ENCODE measurements at places on chromosomes 16 and 17. TPM values are rescaled to one million over a fixed set of nuclear protein-coding genes. Genes with fewer than 3 reads are reported as not detected.

DNA sequence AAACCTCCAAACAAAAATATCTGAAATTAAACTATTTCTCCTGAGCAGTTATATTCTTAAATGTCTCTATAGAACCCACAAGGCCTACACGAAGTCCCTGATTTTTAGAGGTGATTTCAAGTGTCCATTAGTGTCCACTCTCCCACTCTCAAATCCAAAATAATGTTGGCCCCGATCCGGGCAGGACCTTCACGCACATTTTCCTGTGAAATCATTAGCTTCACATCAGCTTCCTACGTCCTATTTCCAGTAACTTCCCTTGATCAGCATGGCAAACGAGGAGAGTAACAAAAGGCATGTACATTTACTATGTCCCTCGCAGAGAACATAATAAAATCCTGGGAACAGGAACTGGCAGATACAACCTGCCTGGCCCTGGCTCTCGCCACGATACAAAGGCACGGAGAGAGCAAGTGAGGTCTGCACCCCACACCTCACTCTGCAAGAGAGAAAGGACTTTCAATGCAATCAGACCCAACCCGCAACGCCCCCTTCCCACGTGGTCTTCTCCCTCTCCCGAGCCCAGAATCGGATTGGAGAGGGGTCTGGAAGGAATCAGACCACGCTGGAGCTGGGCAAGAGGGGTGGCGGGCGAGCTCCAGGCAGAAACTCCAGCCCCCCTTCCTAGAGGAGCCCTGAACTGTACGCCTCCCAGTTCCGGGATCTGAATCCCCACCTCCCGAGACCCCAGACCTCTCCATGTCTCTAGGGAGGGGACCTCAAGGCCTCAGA, 17.5 kb upstream of the C17orf78 start:
- DNase-seq = peak; percentile 47

DNA sequence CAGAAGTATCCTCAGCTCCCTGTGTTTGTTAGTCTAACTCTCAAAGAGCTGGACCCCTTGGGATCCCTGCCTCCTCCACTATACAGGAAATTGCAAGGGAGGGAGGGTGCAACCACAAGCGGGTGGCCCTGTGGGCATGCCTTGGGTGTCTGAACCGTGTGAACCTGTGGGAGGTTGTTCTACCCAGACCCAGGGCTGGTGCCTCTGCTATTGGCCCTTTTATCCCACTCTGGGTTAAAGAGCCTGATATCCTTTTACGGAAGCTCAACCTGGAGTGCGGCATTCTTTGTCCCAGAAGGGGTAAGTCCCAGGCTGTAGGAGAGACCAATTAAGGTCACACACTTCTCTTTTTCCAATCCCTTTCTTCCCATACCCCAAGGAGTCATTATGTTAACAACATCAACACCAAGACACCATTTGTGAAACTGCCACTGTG, 53.4 kb downstream of the ARSG start:
- peak; percentile 72 for DNase-seq

- DNase-seq = no peak
Observed at GRCh38 chr16:65658787-65659220, 536.9 kb upstream of the CDH11 start.

DNA sequence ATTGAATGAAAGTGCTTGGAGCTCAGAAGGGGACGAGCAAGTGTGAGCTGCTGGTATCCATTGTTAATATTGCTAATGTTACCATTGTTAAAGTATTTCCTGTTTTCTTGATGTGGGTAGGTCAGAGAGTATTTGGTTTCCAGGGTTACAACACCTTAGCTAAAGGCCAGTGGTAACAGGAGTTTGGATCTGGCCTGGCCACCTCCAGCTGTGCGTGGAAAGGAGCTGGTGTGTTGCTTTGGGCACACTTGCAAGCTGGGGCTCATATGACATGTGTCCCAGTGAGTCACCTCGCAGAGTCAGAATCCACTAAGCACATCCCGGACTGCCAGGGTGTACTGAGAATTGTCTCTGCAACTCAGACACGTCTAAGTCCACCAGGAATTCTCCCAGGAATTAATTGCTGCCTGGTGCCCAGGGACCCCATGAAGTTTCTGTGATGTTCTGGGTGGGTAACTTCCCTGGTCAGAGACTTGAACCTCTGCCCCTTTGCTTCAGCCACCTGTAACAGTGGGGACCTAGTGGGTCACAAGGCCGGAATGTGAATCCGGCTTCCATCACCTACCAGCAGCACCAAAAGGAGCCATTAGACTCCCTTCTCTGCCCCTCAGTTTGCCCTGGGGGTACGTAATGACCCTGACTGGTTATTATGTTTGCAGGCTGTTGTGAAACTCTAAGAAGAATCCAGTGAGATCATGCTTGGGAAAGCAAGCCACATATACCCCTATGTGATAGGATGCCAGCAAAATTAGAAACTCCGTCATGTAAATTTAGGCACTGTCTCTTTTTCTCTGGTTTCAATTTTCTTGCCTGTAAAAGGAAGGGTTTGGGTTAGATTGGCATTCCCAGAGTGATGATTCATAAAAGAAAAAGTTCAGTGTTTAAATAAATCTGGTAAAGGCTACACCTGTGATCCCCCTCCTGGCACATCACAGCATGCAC, 12.8 kb downstream of the SLC6A2 start:
- DNase-seq = no peak

DNA sequence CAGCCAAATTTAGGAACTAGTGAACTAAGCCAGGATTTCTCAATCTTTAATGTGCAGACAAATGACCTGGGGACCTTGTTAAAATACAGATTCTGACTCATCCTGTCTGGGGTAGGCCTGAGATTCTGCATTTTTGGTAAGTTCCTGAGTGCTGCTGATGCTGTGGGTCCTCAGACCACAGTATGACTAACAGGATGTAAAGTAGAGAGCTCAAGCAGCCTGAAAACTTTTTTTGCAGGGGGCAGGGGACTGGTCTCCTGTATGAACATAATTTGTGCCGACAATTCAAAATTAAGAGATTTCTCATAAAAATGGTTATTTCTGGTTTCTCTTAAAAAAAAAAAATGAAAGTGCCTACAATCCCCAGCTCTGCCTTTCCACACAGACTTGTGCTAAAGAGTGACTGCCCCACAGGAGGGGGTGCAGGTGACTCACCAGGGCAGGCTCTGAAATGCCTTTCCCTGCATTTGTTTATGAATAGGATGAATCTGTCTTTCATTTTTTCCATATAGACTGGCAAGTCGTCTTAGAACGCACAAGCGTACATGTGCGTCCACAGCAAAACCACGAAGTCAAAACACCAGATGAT, 271.5 kb downstream of the PHKB start:
- DNase-seq = peak; percentile 51

GRCh38 chr16:30660424-30661261, 2.4 kb downstream of the FBRS start:
- DNase-seq = peak; percentile 82

Gene SOCS1
- 142 TPM for total RNA-seq

Gene ABCA10
- 1.1 TPM for total RNA-seq

DNA sequence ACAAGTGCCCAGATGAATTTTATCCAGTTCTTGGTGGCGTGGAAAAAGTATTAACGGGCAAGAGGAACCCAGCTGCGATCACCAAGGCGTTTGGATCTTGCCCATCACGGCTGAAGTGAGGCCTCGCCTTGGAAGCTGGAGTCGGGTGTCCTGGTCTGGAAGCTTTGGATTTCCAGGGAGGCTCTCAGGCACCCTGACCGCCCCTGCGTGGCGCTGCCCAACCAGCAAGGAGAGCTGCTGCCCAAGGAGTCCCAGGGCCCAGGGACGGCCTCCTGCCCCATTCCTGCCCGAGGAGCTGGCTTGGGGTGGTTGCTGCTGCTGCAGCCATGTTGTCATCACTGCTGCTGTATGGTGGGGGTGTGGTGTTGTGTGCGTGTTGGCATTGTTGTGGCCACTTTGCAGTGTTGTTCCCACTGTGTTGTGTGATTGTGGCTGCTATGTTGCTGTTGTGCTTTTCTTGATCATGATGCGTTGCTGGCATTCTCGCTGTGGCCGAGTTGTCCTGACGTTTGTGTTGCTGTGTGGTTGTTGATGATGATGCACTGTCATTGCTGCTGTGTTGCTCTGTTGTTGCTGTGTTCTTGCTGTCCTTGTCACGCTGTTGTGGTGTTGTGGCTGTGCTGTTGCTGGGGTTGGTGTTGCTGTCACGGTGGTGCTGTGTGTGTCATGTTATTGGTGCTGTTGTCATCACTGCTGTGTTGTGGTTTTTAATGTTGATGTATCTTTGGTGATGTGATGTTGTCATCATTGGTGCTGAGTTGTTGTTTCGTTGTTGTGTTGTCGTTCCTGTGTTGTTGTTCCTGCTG, 318.8 kb downstream of the C16orf95 start:
- no peak for DNase-seq

Gene SP6
- total RNA-seq = 0.15 TPM

Gene MEIOB
- not detected for total RNA-seq

Gene CES4A
- 39.3 TPM for total RNA-seq

- no peak for DNase-seq
Observed at GRCh38 chr17:33039874-33040273, 48.2 kb downstream of the SPACA3 start.

GRCh38 chr17:49497148-49498028, 2.3 kb downstream of the NGFR start:
- no peak for DNase-seq

- no peak for DNase-seq
Observed at GRCh38 chr17:7839876-7840261, 5.9 kb downstream of the KDM6B start.

DNA sequence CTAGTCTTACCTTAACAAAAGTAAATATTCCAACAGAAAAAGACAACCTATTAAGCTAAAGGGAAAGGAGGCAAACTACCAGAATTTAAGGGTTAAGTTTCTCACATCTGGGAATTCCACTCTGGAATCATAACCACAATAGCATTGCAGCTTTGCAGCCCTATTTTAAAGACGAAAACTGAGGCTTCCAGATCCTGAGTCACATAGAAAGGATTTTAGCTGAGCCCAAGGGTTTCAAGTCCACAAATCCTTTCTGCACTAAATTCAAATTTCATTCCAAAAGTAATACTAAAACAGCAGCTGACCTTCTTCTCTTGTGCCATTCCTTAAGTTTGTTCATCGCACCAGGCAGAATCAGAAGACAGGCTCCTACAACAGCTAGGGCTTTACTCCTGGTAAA, 17.8 kb downstream of the XYLT1 start:
- DNase-seq = no peak

GRCh38 chr16:672851-673250, 2.6 kb upstream of the RHBDL1 start:
- no peak for DNase-seq

GRCh38 chr16:3099732-3100499, 822 bp upstream of the ZSCAN10 start:
- DNase-seq = peak; percentile 96

Gene ZNF624
- total RNA-seq = 4.4 TPM

Measured in activated CD4-positive, alpha-beta memory T cell treated with anti-CD3 and anti-CD28 coated beads, Interleukin-2, amount 10 ng/mL, durations not matched to agents 7 days and 5 days (primary cell).